ENCODE measurements at places on chromosomes 12 and 14.

DNA sequence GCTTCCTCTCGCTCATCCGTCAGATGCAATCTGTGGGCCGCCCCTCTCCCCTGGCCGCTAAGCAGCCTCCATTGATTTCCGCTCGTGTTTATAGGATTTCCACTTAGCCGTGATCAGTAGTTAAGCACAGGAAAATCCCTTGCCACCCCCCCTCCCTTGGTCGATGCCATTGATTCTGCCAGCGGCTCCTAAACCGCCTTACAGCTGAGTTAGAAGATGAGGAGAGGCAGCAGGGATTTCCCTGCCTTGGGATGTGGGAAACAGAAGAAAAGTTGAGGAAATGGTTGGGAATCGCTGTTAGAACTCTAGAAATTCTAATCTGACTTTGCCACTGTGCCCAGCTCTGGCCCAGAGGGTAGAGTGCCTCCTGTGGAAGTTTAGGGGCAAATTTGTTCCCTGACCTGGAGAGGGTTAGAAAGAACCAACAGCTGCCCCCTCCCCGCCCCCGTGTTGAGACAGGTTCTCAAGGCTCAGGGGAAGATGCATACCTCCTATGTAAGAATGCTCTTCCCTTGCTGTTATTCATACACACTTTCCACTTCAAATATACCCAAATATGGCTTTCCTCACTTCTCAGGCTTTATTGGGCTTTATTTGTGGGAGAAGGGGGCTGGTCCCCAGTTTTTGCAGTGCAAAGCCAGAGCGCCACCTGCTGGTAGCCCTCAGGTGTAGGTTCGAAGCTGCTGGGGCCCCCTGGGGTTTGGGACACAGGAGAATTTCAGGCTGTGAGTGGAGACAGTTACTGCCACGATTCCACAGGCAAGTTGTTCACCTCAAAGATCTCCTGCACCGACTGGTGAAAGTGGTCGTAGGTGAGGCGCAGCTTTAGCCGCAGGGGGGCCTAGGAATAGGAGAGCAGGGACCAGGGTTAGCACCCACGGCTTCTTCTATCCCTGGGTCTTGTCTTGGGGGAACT lies 3.2 kb downstream of the THTPA start:
- DNase-seq = no peak

GRCh38 chr12:9869307-9870161 lies at the start of gene CLEC2B:
Gene CLEC2B (minus strand): TSS chr12:9869354.
- DNase-seq = peak; percentile 12

GRCh38 chr12:110907583-110907982 lies 12.8 kb downstream of the MYL2 start:
- DNase-seq = no peak

GRCh38 chr12:26721800-26722199 lies 111.2 kb downstream of the ITPR2 start:
- DNase-seq = no peak

DNA sequence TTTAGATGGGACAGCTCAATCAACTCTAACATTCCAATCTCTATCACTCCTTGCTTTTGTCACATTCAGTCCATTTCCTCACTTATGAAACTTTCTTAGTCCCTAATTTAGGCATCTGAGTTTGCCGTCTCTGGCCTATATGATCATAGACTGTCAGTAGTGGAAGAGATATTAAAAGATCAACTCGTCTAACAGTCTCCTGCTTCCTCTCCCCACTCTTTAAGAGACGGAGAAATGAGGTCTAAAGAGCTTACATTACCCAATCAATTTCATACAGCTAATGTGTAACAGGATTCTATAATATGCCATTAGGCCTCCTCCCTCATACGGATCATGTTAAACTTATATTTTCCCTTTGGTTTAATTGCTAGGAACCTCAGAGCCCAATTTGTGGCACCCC lies 6.5 kb upstream of the ATP23 start:
- no peak for DNase-seq

GRCh38 chr12:51240971-51241370 lies 2.3 kb downstream of the DAZAP2 start:
- DNase-seq = no peak

GRCh38 chr12:57772429-57773322 lies at the start of gene EEF1AKMT3:
Gene EEF1AKMT3 (plus strand): TSS chr12:57772614. CDS start chr12:57772725, 111 bp downstream.
- no peak for DNase-seq

- DNase-seq = no peak
Observed at GRCh38 chr12:86670986-86671385, 414.8 kb upstream of the MGAT4C start.

- DNase-seq = no peak
Observed at GRCh38 chr14:99277530-99277929, 5.5 kb upstream of the BCL11B start.

- DNase-seq = no peak
Observed at GRCh38 chr12:26264215-26264838, 69.0 kb downstream of the SSPN start.

All from kidney epithelial cell (primary cell).